ENCODE measurements at places on chromosomes 6 and 20. TPM values are rescaled to one million over a fixed set of nuclear protein-coding genes. Genes with fewer than 3 reads are reported as not detected.

SLC52A3 gene
- not detected for total RNA-seq

CRISP3 gene
- total RNA-seq, result not detected

HRH3 gene
- total RNA-seq, result not detected

FAM217B gene
- total RNA-seq, result 6.0 TPM

HACE1 gene
- total RNA-seq, result 17.2 TPM

MEP1A gene
- total RNA-seq, result not detected

Data from articular chondrocyte of knee joint (primary cell).